Stimulated activated CD4-positive, alpha-beta T cell treated with anti-CD3 and anti-CD28 coated beads, Interleukin-1b, Interleukin-23, amount 100 ng/mL, for 24 hours (primary cell): ENCODE measurements at places on chromosomes 12 and 14.

DNA sequence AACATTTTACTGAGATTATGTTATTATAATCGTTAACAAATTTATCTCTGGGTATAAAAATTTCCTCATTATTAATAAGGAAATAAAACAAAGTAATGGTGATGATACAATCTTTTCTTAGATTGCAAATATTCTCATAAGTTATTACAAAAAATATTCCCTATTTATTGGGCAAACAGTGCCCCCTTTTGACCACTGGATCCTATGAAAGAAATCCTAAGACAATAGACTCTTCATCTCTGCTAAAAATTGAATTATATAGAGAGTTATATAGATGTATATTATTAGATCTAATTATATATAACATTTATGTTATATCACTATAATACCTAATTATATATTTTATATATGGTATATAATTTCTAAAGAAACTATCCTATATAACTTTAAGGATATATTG is 94.2 kb upstream of the FGD4 start:
- no peak for DNase-seq

DNA sequence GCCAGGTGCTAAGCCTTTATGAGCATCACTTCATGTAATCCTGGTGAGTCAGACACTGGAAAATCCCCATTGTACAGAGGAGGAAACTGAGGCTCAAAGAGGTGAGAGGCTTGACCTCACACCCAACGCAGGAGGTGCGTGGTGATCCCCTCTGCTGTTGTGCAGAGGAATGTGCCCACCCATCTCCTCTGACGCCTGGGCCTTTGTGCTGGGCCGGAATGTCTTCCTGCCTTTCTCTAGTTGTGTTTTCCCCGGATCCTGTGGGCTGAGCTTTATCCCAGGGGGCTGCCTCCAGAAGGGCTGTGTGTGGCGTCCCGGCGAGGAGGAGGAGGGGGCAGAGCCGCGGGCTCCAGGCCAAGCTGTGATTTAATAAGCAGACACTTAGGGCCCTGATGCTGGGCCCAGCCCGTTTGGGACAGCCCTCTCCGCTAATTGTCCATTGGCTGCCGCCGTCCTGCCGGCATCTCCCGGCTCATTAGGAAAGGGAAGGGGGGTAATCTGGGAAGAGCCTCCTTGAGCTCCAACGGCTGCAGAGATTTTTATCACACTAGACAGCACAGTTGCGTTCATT is 653.6 kb downstream of the MED13L start:
- no peak for DNase-seq

GRCh38 chr12:95922231-95922630 is 20.2 kb downstream of the CCDC38 start:
- no peak for DNase-seq

- no peak for DNase-seq
Observed at GRCh38 chr12:51415931-51416330, 8.7 kb upstream of the SLC4A8 start.

DNA sequence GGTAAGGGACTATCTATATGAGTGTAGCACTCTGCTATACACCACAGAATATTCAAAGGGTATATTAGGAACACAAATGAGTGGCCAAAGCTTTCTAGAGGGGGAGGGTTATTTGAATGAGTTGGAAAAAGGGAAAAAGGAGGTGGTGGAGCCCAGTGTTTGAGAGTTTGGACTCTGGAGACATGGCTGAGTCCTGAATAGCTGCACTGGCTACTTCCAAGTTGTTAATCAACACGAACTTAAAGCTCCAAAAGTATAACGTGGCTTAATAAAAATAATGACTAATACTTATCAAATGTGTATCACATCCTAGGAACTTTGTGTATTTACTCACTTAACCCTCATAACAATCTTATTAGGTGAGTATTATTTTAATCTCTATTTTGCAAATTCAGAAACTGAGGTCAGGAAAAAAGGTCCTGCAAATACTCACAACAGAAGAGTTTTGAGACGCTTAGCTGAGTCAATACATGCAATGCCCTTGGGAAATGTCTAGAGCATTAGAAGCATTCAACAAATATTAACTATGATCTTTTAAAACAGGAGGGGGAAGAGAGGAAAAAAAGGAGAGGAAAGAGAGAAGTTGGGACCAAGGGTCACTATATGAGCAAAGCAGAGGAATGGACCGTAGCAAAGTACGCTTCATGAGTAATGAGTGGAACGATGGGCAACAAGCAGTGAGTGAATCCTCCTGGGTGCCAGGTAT is 189.5 kb upstream of the HMGA2 start:
- DNase-seq, result no peak

GRCh38 chr12:50041062-50041860 is 16.0 kb upstream of the RACGAP1 start:
- no peak for DNase-seq

DNA sequence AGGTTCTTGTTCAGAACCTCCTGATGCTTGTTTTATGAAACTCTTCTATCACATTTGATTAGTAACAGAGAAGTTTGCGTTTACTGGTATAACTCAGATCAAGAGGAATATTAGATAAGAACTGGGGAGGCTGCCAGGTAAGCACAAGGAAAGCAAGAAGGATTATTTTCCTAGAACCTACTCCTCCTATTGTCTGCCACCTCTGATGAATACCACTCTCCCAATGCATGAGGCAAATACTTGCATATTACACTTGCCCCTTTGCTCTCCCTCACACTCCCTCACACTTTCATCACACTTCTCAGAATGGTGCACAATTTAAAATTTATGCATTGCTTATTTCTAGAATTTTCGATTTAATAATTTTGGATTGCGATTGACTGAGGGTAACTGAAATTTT is 43.6 kb downstream of the LIN7A start:
- DNase-seq, result no peak

DNA sequence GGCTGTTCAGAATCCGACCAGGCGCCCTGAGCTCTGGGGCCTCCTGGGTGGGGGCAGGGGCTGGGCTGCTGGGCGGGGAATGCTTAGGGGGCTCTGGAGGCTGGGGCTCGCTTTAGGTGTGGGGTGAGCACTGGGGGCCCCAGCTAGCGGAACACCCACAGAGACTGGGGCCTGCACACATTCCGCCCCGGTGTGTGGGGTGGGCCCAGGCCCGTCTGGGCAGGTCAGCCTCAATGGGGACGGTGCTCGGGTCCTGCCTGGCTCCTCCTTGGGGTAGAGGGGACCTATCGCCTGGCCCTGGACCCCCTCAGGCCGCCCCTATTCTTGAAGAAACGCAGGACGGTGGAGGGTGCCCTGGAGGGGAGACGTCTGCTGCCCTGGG is 364.8 kb downstream of the TMEM121 start:
- DNase-seq, result no peak

DNA sequence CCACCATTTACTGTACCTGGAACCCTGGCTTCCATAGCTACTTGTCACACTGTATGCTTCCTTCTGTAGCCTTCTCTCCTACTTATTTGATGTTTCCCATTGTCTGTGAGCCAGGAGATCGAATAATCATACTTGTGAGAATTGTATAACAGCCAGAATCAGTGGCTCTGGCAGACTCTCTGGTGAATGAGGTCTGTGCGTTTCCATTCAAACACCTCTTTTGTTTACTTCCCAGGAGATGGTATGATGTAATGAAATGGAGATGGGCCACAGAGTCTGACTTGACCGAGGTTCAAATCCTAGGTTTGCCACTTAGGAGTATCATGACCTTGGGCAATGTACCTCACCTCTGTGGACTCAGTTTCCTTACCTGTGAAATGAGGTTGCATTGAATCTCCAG is 35.7 kb upstream of the CLMN start:
- no peak for DNase-seq

GRCh38 chr12:43060742-43061141 is 471.2 kb upstream of the PRICKLE1 start:
- DNase-seq, result no peak

GRCh38 chr12:49342914-49343731 is 3.6 kb upstream of the DNAJC22 start:
- DNase-seq, result no peak

- DNase-seq, result no peak
Observed at GRCh38 chr14:95467657-95468056, 48.8 kb downstream of the SYNE3 start.

GRCh38 chr14:23359167-23359626 is 5.8 kb downstream of the EFS start:
- no peak for DNase-seq

DNA sequence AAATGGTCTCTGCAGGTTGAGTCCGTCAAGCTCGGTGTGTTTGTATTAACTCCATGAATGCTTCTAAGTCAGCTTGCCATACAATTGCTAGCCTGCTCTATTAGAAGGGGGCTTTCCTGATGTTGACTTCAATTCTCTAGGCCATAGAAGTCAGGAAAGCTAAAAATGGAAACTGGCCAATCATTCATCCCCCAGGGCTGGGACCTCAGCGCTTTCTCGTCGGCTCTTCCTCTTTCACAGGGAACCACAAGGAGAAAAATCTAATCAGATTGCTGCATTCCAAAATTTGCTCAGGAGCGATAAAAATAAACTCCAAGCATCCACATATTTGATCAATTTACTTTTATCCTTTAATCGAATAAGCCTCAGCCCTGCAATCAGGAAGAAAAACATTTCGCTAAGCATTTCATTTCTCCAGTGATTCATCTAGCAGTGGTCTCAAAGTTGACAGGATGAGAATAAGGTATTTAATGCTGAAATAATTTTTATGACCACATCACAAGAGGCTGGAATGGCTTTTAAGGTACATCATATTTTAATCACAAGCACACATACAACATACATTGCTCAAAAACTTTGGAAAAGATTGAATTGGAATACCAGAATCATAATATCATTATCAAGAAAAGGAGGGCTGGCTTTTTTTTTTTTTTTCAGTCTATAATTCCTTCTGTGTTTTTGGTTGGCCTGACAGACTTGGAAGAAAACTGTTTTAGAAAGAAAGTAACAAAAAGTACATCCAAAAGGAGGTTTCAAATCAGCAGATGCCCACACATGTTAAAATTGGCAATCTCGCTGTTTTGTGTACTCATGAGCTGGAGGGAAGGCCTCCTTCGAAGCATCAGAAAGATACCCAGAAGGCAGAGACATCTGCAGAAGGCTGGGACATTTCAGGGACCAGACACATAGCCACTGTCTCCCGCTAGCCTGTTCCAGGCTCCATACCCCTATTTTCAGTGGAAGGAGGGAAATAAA is 316.3 kb downstream of the NUAK1 start:
- DNase-seq, result no peak

DNA sequence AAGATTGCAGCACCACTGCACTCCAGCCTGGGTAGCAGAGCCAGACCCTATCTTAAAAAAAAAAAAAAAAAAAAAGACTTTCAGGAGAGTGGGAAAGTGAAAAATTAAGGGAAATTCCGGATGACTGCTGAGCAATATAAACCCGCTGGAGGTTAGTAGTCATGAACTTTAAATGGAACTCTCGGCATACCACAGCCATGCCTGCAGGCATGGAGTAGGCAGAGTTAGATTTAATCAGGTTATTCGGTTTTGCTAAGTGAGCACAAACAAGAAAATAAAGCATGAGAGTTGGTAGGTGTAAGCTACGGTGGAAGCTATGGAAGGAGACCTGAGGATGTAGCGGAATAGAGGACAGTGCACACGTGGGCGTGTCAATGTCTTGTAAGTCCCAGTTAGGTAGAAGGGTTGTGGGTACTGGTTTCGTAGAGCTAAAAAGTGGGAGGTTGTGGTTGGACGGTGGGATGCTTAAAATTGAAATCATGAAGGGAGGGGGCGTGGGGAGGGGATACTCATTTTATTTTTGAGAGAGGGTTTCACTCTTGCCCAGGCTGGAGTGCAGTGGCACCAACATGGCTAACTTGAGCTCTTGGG is 11.8 kb upstream of the TUBA1C start:
- DNase-seq, result no peak

GRCh38 chr14:20632448-20632830 is 9.1 kb downstream of the OR6S1 start:
- DNase-seq, result no peak

DNA sequence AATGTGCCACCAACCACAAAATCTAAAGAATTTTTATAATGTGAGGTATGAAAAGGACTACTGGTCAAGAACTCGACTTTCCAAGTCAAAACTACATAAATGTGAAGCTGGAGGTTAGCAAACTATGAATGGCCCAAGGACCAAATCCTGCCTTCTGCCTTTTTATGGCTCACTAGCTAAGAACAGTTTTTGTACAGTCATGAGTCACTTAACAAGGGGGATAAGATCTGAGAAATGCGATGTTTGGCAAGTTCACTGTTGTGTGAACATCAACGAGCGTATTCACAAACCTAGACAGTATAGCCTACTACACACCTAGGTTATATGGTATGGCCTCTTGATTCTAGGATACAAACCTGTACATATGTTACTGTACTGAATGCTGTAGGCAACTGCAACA is 28.2 kb downstream of the FERMT2 start:
- no peak for DNase-seq

- DNase-seq, result no peak
Observed at GRCh38 chr12:108622421-108622820, 11.3 kb downstream of the SELPLG start.

DNA sequence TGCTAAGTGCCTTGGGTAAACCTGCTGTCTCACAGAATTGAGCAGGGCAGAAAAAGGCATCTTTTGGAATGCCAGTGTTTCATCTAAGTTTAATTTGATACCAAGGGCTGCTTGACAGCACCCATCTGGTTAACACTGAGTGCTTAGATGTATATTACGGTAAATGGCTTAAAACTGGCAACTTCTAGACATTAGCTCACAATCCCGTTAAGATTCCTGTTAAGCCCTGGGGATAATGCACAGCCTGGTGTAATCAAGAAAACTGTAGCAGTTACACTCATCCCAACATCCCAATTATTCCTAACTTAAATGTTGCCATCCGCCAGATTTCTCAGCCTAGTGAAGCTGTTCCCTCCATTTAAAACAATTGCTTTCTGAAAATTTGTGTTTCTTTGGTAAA is 29.9 kb downstream of the PPFIBP1 start:
- DNase-seq, result no peak

DNA sequence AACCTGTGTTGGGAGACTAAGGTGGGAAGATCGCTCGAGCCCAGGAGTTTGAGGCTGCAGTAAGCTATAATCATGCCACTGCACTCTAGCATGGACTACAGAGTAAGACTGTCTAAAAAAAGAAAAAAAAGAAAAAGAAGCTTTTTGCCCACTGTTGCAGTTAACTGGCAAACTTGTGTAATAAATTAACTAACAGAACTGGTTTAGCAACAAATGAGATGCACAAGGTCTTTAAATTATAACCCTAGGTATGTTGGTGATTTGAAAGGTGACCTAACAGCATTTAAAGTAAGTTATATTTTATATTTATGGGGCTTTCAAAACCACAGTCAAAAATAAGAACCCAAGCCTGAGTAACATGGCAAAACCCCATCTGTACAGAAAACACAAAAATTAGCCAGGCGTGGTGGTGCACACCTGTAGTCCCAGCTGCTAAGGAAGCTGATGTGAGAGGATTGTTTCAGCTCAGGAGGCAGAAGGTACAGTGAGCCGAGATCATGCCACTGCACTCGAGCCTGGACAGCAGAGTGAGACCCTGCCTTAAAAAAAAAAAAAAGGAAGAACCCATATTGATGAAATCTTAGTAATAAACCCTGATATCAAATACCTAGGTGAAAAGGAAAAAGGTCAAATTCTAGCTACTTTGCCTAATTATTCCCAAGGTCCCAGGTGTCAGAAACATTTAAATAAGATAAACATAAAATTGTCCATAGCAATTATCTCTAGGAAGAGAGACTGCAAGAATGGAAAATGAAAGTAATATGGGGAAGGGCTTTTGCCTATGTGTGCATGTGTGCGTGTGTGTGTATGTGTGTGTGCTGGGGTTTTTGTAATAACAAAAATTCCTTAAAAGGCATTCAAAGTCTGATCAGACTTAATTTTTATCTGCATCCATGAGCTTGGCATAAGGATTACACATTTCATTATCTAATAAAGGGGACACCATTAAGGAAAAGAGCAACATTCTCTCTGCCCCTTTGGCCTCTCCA is 15.4 kb downstream of the SYNE2 start:
- no peak for DNase-seq
